ENCODE measurements at places on chromosomes 12 and 14.

DNA sequence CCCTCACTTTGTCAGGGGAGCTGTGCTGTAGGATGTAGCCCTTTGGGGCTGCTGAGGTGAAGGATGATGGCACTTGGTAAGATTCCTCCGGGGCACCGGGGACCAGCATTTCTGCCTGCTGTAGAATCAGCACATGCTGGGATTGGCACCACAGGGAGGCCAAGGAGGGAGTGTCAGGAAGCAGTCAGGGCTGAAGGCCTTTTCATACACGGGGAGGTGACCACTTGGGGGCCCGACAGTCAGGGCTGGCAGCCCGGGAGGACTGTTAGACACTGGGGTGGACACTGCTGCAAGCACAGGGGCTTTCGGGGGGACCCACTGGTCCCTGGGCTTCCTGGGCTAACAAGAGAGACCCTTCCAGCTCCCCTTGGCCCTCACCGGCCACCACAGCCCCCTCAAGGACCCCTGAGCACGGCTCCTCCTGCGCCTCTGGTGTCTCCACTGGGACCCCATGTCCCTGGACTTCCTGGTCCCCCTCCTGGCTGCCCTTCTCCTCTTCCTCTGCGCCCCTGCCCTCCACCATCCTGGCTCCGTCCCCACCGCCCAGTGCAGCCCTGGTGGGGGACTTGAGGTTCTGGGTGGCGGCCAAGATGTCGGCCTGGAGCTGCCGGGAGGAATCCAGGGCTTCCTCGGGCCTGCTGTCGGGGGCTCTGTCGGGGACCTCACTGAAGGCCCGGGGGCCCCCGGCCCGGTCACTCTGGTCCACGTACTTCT, 6.5 kb downstream of the TMEM119 start:
- DNase-seq = no peak

- no peak for DNase-seq
These were observed 91.3 kb downstream of the DPF3 start for GRCh38 chr14:72802588-72802946.

DNA sequence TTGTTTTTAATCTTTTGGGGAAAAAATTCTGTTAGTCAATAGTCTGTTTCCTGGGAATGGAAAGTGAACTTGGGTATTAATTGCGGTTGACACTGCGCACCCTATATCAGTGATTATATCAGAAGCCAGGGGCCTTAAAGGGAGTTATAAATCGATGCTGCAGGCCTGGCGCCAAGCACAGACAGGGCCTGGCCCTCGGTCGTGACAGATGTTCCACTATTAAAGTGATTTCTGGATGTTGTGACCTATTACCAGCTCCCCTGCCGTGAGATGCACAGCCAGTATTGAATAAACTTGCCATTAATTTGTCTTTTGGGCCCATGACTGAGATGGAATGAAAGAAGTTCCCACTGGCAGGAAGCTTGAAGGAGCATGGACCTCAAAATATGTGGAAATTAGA, 45.1 kb upstream of the KITLG start:
- DNase-seq = no peak

DNA sequence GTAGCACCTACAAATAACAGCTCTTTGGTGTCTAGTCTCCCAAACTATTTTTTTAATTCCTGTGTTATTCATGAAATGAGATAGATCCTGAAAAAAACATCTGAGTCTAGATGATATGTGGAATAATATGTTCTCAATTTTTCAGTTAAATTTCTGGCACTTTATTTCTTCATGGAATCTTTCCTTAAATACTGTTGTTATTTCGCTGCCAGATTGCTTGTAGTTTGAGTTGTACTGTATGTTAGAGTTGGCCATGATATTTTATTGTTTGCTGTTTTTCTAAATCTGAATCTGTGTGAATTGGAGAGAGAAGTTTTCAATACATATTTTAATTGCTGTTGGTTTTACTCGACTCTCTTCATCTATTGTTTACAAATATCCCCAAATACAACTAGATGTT, 500.5 kb downstream of the EGLN3 start:
- DNase-seq = no peak

GRCh38 chr14:23494223-23494622, 24.7 kb downstream of the NGDN start:
- DNase-seq = peak; percentile 69

- no peak for DNase-seq
These were observed 177.1 kb downstream of the RMST start for GRCh38 chr12:97639702-97640101.

GRCh38 chr12:977156-977555, 13.9 kb upstream of the ERC1 start:
- no peak for DNase-seq

DNA sequence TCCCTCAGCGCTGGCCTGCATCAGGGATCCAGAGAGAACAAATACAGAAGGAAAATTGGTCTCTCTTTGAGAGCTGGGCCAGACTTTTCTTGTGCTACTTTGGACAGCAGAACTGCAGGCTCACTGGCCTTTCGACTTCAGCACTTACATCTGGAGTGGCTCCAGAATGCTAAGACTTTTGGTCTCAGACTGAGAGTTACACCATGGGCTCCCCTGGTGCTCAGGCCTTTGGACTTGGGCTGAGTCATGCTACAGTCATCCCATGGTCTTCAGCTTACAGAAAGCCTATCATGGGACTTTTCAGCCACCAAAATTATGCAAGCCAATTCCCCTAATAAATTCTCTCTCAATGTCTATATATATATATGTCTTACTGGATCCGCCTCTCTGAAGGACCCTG, 9.0 kb upstream of the CD163 start:
- peak; percentile 48 for DNase-seq

DNA sequence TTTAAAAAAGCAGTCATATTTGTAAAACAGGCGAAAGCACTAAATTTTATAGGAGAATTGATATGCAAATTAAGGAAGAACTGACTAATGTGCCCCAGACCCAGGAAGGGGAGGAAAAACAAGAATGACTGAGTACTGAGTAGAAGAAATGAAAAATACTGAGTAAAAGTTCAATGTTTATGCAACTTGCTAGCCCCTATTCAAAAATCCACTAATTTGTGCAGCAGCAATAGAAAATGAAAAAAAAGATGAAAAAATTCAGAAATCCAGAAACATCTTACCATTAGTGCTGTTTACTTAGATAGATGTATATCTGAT, 6.1 kb downstream of the CHD8 start:
- no peak for DNase-seq

DNA sequence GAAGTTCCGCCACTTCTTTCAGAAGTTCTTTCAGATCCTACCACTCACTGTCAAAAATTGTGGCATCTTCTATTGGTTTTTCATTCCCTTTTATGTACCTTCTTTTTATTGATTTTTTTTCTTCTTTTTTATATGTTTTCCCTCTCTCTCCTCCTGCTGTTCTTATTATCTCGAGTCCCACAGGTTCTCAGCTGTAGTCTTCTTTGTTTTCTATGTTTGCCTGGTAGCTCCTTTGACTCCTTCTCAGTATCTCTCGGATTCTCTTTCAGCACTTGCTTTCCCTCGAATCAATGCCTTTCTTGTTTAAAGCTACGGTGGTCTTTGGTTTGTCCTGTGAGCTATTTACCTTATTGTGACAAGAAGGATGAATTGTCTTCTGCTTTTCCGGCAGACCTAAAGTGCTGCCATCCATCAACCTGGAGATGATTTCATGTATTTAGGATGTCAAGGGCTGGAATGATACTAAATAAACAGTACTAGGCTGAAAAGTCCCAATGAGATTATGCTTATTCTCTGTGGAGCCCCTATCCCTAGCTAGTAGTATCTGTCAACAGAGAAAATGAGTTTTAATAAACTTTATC, 541.7 kb downstream of the NOVA1 start:
- DNase-seq = no peak

DNA sequence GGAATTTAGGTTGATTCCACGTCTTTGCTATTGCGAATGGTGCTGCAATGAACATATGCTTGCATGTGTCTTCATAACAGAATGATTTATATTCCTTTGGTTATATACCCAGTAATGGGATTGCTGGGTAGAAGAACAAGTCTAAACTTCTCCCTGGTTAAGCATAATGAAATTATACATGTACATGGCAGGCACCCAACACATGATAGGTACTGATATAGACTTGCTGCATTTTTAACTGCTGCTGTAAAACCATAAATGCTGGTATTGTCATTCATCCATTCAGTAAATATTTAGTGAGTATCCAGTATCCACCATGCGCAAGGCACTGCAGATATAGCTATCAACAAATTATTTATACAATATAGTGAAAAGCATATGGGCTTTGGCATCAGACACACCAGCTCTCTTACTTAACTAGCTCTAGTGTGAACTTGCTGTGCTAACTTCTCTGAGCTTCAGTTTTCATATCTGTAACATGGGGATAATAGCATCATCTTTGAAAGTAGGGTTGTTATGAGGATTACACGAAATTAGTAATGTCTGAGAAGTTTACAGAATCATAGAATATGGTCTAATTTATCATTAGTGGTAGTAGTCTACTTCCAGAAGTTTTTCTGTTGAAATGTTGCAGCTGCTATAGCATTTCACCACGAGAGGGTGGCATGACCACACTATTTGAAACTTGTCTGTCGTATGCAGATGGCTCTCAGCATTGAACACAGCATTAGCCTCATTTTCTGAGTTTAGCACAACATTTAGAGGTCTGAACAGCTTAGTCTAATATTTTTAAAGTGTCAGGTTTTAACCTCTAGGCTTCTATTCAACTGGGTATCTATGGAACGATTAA, 32.0 kb upstream of the SEL1L start:
- DNase-seq = peak; percentile 59

- no peak for DNase-seq
These were observed 49.4 kb upstream of the TMCC3 start for GRCh38 chr12:94699801-94700200.

DNA sequence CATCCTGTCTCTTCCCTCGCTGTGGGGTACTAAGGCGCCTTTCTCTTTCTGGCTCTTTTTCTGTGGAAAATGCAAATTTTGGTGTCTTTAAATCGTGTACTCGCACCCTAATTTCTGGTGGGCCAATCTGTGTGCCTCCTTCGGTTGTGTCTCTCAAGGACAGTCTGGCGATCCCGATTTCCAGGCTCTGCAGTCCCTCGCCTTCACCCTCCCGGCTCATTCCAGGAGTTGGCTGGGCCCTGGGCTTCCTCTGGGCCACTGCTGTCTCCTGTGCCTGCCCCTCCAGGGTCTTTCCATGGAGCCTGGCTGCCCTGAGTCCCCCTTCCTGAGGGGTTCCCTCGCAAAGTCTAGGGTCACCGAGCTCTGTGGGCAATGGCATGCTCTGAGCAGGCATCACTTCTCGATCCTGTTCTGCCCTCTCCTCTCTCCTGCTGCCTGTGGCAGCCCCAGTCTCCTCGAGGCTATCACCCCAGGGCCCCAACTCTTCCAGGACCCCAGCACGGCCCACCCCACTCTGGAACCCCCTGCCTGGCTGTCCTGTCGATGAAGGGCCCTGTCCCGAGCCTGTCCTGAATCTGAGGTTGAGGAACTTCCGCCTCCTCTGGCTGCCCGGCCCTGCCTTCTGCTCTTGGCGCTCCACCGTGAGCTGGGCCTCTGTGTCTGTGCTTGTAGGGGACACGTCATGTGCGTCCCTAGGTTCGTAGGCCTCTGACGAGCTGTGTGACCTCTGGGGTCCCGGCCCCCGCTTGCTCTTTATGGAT, 24.1 kb downstream of the AHNAK2 start:
- DNase-seq = no peak

- DNase-seq = peak; percentile 38
These were observed 11.8 kb upstream of the SYNE2 start for GRCh38 chr14:63840981-63841380.

DNA sequence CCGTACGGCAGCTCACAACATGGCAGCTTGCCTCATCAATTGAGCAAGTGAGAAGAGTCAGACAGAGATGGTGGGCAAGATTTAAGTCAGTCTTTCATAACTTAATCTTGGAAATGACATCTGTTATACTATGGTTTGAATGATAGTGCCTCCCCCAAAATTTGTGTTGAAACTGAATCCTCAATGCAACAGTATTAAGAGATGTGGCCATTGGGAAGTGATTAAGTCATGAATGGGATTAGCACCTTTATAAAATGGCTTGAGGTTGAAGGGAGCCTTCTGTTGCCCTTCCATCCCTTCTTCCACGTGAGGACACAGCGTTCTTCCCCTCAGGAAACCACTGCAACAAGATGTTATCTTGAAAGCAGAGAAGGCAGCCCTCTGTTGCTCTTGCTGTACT, 124.2 kb downstream of the C12orf75 start:
- DNase-seq = no peak
